ENCODE measurements at places on chromosomes 3 and 15. TPM values are rescaled to one million over a fixed set of nuclear protein-coding genes. Genes with fewer than 3 reads are reported as not detected.

Gene CHRFAM7A
- 0.63 TPM for total RNA-seq

Gene FANCD2OS
- not detected for total RNA-seq

Gene CXCR6
- not detected for total RNA-seq

Gene DZIP1L
- total RNA-seq = 7.5 TPM

Gene PP2D1
- total RNA-seq = not detected

Gene MINDY2
- total RNA-seq = 19.3 TPM

GRCh38 chr3:112931736-112932521 lies 43.0 kb downstream of the CD200R1 start:
- H3K4me1 ChIP-seq = no peaks in the 10 kb centered on the region
- no peak overlapping the region for H3K4me3 ChIP-seq
- no peak for DNase-seq
- H3K27me3 ChIP-seq = no peaks in the 10 kb centered on the region
- H3K36me3 ChIP-seq = no peaks in the 10 kb centered on the region

GRCh38 chr15:83170474-83171165 lies 37.0 kb downstream of the HDGFL3 start:
- H3K36me3 ChIP-seq = no peaks in the 10 kb centered on the region
- no peaks in the 10 kb centered on the region for H3K4me1 ChIP-seq
- H3K27ac ChIP-seq = no peak overlapping the region
- no peak overlapping the region for H3K4me3 ChIP-seq

- no peak overlapping the region for H3K27ac ChIP-seq
- peaks cover 17% of the 10 kb centered on the region for H3K27me3 ChIP-seq
- no peaks in the 10 kb centered on the region for H3K36me3 ChIP-seq
- no peak overlapping the region for H3K4me3 ChIP-seq
- H3K4me1 ChIP-seq = no peaks in the 10 kb centered on the region
Observed at GRCh38 chr3:54173371-54173770, 51.0 kb downstream of the CACNA2D3 start.

DNA sequence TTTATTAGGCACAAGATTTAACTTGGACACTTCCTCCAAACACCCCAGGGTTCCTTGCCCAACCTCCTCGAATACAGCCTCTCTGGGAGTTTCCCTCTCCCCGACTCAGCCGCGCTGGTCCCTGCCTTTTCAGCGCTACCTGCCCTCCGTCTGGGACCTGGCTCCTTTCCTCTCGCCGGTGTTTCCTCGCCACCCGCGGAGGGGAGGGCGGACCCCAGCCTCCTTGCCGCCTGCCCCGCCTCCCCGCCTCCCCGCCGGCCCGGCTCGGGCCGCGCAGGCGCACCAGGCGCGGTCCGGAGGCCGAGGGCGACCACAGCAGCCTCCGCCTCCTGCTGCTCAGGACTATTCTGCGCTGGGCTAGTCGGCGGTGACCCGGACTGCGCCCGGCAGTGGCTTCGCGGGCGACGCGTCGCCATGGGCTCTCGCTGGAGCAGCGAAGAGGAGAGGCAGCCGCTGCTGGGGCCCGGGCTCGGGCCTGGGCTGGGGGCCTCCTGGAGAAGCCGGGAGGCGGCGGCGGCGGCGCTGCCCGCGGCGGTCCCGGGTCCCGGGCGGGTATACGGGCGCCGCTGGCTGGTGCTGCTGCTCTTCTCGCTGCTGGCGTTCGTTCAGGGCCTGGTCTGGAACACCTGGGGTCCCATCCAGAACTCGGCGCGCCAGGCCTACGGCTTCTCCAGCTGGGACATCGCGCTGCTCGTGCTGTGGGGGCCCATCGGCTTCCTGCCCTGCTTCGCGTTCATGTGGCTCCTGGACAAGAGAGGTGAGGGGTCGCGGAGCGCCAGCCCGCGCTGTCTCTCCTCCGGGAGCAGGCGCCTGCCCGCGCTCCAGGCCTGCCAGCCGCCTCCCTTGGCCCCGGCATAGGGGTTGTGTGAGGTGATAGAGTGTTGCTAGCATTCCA lies at the start of gene SLC49A4:
SLC49A4 (plus strand) TSS at position 291 of the 895 bp plus-strand sequence; CDS start at position 415, 124 bp downstream.
- H3K4me1 ChIP-seq = peaks cover 12% of the 10 kb centered on the region
- H3K36me3 ChIP-seq = no peaks in the 10 kb centered on the region
- no peaks in the 10 kb centered on the region for H3K27me3 ChIP-seq
- peak within 1 kb of the TSS; percentile 98 for H3K4me3 ChIP-seq

DNA sequence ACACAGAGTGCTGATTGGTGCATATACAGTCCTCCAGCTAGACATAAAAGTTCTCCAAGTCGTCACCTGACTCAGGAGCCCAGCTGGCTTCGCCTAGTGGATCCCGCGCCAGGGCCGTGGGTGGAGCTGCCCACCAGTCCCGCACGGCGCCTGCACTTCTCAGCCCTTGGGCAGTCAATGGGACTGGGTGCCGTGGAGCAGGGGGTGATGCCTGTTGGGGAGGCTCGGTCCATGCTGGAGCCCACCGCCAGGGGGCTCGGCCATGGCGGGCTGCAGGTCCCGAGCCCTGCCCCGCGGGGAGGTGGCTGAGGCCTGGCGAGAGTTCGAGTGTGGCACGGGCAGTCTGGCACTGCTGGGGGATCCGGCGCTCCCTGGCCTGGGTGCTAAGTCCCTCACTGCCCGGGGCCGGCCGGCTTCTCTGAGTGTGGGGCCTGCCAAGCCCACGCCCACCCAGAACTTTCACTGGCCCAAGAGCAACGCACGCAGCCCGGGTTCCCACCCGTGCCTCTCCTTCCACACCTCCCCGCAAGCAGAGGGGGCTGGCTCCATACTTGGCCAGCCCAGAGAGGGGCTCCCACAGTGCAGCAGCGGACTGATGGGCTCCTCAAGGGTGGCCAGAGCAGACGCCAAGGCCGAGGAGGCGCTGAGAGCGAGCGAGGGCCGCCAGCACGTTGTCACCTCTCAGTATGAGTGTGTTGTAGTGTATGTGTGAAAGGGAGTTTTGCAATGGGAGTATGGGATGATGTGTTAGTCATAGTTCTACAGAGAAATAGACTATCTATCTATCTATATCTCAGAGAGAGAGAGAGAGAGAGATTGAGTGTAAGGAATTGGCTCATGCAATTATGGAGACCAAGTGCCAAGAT lies 69.0 kb downstream of the UBE2E2 start:
- no peaks in the 10 kb centered on the region for H3K36me3 ChIP-seq
- H3K27ac ChIP-seq = no peak overlapping the region
- no peak overlapping the region for H3K4me3 ChIP-seq
- DNase-seq = no peak
- no peaks in the 10 kb centered on the region for H3K4me1 ChIP-seq

- peak overlapping the region; percentile 39 for H3K27ac ChIP-seq
- H3K4me1 ChIP-seq = peaks cover 16% of the 10 kb centered on the region
- no peaks in the 10 kb centered on the region for H3K27me3 ChIP-seq
- no peak for DNase-seq
Observed at GRCh38 chr3:114401346-114401745, 107.5 kb downstream of the TIGIT start.

- no peak overlapping the region for H3K27ac ChIP-seq
- no peak overlapping the region for H3K4me3 ChIP-seq
- H3K27me3 ChIP-seq = no peaks in the 10 kb centered on the region
- DNase-seq = no peak
- no peaks in the 10 kb centered on the region for H3K4me1 ChIP-seq
- no peaks in the 10 kb centered on the region for H3K36me3 ChIP-seq
Observed at GRCh38 chr3:46447228-46447985, 17.3 kb downstream of the LTF start.

DNA sequence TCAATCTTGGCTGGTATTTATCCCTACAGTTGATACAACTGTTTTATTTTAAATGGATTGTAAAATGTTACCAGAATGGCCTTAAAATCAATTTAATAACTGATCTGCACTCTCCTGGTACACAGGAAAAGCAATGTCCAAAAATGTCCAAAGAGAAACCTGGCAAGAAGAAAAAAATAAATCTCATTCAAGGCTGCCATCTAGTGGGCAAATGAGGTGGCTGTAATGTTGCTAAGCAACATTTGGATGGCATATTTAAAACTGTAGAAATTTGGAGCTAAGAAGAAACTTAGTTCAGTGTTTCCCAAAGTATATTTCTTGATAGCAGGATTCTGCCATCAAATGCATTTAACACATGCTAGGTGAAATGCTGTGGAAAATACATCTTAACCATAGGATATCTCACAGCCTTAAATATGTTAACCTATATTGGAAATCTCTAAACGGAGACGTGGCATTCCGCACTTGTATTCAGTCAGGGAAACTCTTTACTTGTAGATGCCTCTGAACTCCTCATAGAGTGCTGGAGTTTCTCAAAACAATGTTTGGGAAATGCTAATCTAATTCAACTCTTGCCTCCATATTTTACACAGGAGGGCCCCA lies 216.8 kb downstream of the ERC2 start:
- H3K27ac ChIP-seq = peak overlapping the region; percentile 2
- peak; percentile 69 for DNase-seq
- no peaks in the 10 kb centered on the region for H3K27me3 ChIP-seq

DNA sequence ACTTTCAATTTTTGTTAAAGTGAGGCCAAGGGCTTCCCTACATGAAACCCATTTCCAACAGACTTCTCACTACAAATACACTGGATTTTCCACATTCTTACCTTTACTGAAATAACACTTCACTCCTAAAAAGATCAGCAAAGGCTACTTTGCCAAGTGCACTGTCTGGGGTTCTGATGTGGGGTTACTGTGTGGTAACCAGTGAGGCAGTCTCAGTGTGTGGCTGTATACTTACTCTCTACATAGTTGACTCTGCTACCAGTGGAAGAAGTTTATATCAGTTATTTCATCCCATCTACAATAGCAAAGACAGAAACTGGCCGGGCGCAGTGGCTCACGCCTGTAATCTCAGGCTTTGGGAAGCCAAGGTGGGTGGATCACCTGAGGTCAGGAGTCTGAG lies 5.6 kb downstream of the WDR82 start:
- H3K4me3 ChIP-seq = no peak overlapping the region
- DNase-seq = no peak
- no peaks in the 10 kb centered on the region for H3K36me3 ChIP-seq

DNA sequence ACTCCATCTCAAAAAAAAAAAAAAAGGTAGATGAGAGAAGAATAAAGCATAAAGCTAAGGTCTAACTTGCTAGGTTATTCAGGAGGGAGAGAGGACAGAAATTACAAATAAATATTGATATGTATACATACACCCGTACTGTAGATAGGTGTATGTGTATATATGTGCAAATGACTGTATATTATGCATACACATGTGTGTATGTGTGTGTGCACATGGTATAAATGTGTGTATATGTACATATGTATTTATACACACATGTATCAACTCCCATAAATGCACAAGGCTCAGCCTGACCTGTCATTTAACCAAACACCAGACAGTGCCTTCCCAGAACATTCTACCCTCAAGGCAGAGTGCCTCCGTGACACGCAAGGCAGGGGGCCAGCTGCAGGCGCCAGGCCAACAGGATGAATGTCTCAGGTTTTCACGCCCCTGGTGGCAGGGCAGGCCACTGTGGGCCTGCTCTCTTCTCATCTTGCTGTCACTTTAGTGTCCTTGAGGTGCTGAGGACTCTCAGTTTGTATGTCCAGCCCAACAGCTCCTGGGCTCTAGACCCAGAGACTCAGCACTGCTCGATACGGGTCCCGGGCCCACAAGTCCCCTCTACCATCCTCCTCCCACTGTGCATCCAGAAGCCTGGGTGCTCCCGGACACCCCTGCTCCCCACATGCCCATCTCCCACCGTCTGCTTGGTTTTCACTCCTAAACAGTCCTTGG lies 40.4 kb downstream of the TM2D3 start:
- no peak overlapping the region for H3K4me3 ChIP-seq
- H3K4me1 ChIP-seq = peaks cover 18% of the 10 kb centered on the region
- no peaks in the 10 kb centered on the region for H3K27me3 ChIP-seq
- no peak for DNase-seq

DNA sequence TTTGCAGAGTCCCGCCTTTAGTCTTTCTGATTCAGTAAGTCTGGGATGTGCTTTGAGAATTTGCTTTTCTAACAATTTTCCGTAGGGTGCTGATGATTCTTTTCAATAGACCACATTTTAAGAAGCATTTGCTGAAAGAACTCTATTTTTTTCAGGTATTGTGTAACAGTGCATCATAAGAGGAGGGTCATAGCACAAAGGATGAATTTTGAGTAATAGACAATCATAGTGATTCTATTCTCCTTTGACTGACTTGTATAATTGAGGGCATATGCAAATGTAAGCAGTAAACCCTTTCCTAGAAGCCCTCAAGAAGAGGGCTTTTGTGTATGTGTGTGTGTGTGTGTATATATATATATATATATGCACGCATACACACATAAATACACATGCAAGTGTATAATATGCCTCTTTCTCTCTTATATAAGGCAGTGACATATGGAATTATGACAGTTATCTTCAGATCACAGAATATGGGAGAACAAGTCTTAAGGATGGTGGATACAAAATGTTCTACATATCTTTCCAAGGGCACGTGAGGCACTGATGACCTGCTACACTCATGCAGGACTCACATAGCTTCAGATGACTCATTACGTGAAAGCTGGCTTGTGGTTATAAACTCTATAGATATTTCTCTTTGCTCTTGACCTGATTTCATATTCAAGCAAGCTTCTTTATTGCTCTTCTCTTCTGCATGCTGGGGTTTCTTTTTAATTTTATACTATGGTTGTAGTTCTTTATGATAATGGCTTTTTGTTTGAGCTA lies 6.5 kb upstream of the PLSCR1 start:
- no peaks in the 10 kb centered on the region for H3K36me3 ChIP-seq
- no peaks in the 10 kb centered on the region for H3K27me3 ChIP-seq
- peak; percentile 63 for DNase-seq
- no peaks in the 10 kb centered on the region for H3K4me1 ChIP-seq
- no peak overlapping the region for H3K4me3 ChIP-seq
- H3K27ac ChIP-seq = peak overlapping the region; percentile 12

All from hepatocyte (in vitro differentiated cells).